ENCODE measurements at places on chromosomes 4 and X. TPM values are rescaled to one million over a fixed set of nuclear protein-coding genes. Genes with fewer than 3 reads are reported as not detected.

- no peaks in the 10 kb centered on the region for H3K27me3 ChIP-seq
- H3K27ac ChIP-seq: no peak overlapping the region
- H3K4me3 ChIP-seq: no peak overlapping the region
- no peak for DNase-seq
Measured at GRCh38 chr4:155591738-155592143, 74.9 kb upstream of the GUCY1A1 start.

DNA sequence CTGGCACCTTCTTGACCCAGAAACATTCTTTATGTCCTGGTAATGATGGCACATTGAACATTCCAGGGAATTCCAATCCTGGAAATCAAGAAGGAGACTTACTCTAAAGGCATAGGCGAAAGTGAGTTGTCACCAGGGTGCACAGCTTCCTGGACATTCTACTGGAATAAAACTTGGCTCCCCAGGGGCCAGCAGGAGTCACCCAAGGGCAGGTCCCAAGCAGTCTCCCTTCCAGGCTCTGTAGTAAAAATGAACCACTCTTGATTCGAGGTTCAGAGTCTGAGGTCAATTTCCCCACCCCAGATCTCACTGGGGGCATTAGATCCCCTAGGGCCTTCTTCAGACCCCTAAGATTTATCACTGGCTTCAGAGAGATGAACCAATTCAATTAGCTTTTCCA is 338.7 kb upstream of the GATB start:
- peaks cover 17% of the 10 kb centered on the region for H3K4me1 ChIP-seq
- no peak overlapping the region for H3K27ac ChIP-seq
- no peaks in the 10 kb centered on the region for H3K27me3 ChIP-seq

GRCh38 chrX:68536884-68537283 is 38.0 kb downstream of the YIPF6 start:
- peaks cover 16% of the 10 kb centered on the region for H3K36me3 ChIP-seq
- no peak for DNase-seq
- H3K27ac ChIP-seq: no peak overlapping the region
- no peak overlapping the region for H3K4me3 ChIP-seq

GRCh38 chr4:39994406-39994805 is 16.7 kb upstream of the PDS5A start:
- no peaks in the 10 kb centered on the region for H3K27me3 ChIP-seq
- DNase-seq: no peak
- H3K36me3 ChIP-seq: no peaks in the 10 kb centered on the region
- no peaks in the 10 kb centered on the region for H3K4me1 ChIP-seq
- H3K4me3 ChIP-seq: no peak overlapping the region

Gene BEX2
- not detected for total RNA-seq

Gene TEX13B
- total RNA-seq: not detected

Gene PPP4R3C
- total RNA-seq: not detected

Gene JADE3
- total RNA-seq: 9.4 TPM

All from MCF 10A (cell line).